ENCODE measurements at places on chromosomes 7 and 10. TPM values are rescaled to one million over a fixed set of nuclear protein-coding genes. Genes with fewer than 3 reads are reported as not detected.
A peak's percentile ranks its signal among the peaks of the same experiment; 100 is the strongest.

- H3K4me3 ChIP-seq, result no peak overlapping the region
- H3K27me3 ChIP-seq, result peaks cover 7% of the 10 kb centered on the region
- no peaks in the 10 kb centered on the region for H3K4me1 ChIP-seq
Observed at GRCh38 chr10:3395458-3395861, 222.9 kb upstream of the PITRM1 start.

GRCh38 chr7:27212497-27213432, 12.9 kb upstream of the HOXA13 start:
- no peak overlapping the region for H3K4me3 ChIP-seq
- no peak for DNase-seq
- H3K36me3 ChIP-seq, result no peaks in the 10 kb centered on the region
- H3K4me1 ChIP-seq, result no peaks in the 10 kb centered on the region
- H3K27me3 ChIP-seq, result peaks cover 85% of the 10 kb centered on the region
- no peak overlapping the region for H3K27ac ChIP-seq

GRCh38 chr10:104339469-104340110, 1.3 kb upstream of the ITPRIP start:
- H3K27me3 ChIP-seq, result peaks cover 8% of the 10 kb centered on the region
- peak overlapping the region; percentile 99 for H3K27ac ChIP-seq
- peak overlapping the region; percentile 95 for H3K4me3 ChIP-seq
- H3K4me1 ChIP-seq, result peaks cover 34% of the 10 kb centered on the region
- DNase-seq, result no peak

The LRRN3 gene
- total RNA-seq, result 18.0 TPM

- no peaks in the 10 kb centered on the region for H3K36me3 ChIP-seq
- H3K27me3 ChIP-seq, result no peaks in the 10 kb centered on the region
- H3K27ac ChIP-seq, result no peak overlapping the region
- H3K4me1 ChIP-seq, result no peaks in the 10 kb centered on the region
- no peak overlapping the region for H3K4me3 ChIP-seq
- no peak for DNase-seq
Observed at GRCh38 chr7:90629297-90629918, 33.3 kb downstream of the CDK14 start.

GRCh38 chr7:48528646-48529045, 357.4 kb downstream of the ABCA13 start:
- no peak overlapping the region for H3K27ac ChIP-seq
- H3K27me3 ChIP-seq, result peaks cover 1% of the 10 kb centered on the region
- no peak for DNase-seq
- no peak overlapping the region for H3K4me3 ChIP-seq

GRCh38 chr10:60511477-60512229, 122.0 kb upstream of the ANK3 start:
- H3K27me3 ChIP-seq, result no peaks in the 10 kb centered on the region
- H3K36me3 ChIP-seq, result no peaks in the 10 kb centered on the region
- peaks cover 7% of the 10 kb centered on the region for H3K4me1 ChIP-seq
- no peak overlapping the region for H3K27ac ChIP-seq
